Activated T-cell treated with anti-CD3 and anti-CD28 coated beads for 4 hours (primary cell): ENCODE measurements at places on chromosomes 12 and 14.

DNA sequence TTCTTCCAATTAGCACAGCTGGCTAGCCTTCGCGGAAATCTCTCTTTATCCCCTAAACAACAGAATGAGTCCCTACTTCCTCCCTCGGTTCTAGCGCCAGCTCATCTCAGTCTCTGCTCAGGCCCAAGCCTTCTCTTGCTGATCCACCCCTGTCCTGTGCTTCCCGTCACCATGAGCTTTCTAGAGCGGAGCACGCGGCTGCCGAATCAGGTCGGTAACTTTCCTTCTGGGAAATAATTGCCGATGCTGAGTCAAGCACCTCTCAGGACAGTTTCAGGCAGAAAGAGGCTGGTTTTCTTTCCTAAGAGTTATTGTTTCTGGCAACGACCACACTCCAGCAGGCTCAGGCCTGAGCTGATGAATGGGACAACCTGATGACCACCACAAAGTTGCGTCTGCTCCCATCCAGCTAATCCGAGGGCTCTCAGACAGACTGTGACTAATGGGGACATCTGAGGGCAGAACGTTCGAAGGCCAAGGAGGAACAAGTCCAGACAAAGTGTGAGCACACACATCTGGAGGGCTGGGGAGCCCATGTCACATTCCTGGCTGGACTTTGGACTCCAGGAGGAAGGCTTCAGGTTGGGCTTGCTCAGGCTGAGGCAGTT lies 13.6 kb upstream of the GPR68 start:
- DNase-seq, result no peak

DNA sequence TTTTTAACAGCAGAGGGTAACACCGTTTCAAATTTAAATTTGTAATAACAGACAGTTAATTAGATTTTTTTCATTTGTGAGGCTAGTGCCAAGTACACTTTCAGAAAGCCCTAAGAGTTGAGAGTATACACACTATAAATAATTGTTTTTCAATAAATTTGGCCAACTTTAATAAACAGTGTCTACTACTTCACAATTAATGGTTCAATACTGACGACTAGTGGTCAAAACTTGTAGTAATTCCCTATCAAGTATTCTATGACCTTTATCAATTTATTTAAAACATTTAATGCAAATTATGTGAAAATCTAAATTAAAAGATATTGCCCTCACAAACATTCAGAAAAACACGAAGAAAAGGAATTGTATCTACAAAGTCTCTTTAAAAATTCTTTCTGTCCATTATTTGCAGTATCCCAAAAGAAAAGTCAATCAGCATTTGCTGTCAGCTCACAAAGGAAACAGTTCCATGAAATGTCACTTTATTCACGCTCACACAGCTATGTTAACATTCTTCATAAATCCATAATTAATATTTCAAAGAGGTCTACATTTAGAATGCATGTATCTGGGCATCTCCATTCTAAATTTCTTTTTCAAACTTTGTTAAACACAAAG lies 91.2 kb downstream of the CEP128 start:
- DNase-seq, result no peak

DNA sequence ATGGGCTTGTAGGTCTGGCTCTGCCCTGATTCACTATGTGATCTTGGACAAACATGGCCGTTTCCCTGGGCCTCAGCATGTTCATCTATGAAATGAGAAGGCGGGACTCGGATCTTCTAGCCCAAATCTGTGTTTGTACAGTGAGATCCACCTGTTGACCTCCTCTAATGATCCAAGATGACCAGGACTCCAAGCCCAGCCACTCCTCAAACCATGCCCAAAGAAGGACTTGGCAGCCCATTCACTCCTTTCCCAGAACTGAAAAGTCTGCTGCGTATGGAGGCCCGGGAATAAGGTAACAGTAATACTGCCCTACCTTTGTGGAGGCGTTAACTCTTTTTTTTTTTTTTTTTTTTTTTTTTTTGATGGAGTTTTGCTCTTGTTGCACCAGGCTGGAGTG lies 39.9 kb downstream of the APPL2 start:
- no peak for DNase-seq

GRCh38 chr14:84162633-84163032 lies 1367.3 kb upstream of the FLRT2 start:
- DNase-seq, result no peak

- no peak for DNase-seq
Observed at GRCh38 chr14:106530423-106531107, 1004.2 kb downstream of the TMEM121 start.

DNA sequence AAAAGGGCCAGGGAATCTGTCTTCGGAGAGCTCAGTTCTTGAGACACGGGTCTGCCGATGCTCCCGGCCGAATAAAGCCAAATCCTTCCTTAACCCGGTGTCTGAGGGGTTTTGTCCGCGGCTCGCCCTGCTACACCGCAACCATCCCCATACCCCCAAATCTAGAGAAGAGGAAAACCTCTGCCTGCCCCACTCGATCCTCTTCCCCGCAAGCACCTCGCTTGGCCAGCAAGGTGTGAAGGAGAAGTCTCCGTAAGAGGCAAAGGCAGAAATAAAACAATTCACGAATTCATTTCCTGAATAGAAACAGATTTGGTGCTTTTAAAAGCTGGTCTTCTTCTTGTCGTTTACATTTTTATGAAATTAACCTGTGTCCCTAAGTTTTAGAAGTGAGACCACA lies 67.3 kb upstream of the GALNT9 start:
- no peak for DNase-seq

DNA sequence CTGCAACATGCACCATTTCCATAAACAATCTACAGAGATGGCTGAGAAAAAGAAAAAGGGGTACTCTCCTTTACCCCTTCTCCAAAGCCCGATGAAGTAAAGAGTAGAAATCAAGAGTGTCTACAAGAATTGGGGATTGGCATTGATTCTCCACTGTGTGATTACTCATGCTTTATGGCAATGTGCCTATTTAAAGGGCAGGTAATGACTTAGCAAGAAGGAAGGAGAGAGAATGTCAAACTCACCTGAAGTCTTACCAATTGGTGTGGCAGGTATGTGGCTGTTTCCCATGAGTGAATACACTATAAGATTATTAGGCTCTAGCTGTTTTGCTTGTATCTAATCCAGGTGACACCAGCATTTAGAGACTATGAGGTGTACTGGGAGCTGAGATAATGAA lies 275.3 kb downstream of the CCER1 start:
- DNase-seq, result no peak

GRCh38 chr14:98904677-98905076 lies 367.3 kb downstream of the BCL11B start:
- no peak for DNase-seq

GRCh38 chr12:12788131-12788530 lies 2.7 kb downstream of the APOLD1 start:
- no peak for DNase-seq

DNA sequence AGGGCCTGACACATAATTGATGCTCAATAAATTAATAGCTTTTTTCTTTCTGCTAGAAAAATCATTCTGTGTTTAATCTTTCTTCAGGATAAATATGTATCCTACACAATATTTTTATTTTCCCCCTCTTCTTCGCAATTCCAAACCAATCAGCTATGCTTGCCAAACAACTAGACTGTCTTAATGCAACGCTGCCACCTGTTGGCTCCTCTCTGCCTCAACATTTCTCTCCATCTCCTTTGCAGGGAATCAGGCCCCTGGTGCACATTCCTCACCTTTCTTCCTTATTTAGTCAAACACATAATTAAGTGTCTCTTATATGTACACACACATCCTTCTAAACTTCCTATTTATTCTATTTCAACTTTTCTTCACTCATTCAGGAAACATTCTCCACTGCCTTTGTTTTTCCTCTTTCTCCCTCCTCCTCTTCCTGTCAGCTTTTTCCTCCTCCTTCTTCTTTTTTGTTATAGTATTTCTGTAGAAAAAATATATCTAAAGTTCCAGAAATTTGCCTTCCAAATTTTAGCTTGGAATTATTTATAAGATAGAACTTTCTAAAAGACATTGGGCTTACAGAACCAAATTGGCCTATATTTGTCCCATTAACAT lies 406.0 kb downstream of the PRKD1 start:
- no peak for DNase-seq

- DNase-seq, result no peak
Observed at GRCh38 chr14:61264010-61264571, 17.0 kb downstream of the TMEM30B start.

- no peak for DNase-seq
Observed at GRCh38 chr12:6963016-6963731, 7.3 kb downstream of the PHB2 start.

DNA sequence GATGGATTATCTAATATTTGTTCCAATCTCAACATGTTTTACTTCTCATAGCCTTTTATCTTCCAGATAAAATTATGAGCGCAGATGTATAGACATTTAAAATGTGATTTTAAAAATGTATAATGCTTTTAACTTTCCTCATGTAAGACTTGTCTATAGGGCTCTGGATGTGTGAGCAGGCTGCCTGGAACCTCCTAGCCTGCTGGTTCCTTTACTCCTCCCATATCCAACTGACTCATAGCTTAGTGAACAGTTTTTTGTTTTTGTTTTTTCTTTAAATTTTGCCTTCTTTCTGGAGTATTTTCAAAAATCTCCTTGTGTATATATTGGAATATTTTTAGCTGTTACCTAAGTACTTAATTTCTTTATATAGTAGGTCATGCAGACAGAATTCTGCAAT lies 115.4 kb downstream of the PDE3A start:
- no peak for DNase-seq

- DNase-seq, result no peak
Observed at GRCh38 chr12:96776908-96777307, 130.1 kb upstream of the NEDD1 start.

DNA sequence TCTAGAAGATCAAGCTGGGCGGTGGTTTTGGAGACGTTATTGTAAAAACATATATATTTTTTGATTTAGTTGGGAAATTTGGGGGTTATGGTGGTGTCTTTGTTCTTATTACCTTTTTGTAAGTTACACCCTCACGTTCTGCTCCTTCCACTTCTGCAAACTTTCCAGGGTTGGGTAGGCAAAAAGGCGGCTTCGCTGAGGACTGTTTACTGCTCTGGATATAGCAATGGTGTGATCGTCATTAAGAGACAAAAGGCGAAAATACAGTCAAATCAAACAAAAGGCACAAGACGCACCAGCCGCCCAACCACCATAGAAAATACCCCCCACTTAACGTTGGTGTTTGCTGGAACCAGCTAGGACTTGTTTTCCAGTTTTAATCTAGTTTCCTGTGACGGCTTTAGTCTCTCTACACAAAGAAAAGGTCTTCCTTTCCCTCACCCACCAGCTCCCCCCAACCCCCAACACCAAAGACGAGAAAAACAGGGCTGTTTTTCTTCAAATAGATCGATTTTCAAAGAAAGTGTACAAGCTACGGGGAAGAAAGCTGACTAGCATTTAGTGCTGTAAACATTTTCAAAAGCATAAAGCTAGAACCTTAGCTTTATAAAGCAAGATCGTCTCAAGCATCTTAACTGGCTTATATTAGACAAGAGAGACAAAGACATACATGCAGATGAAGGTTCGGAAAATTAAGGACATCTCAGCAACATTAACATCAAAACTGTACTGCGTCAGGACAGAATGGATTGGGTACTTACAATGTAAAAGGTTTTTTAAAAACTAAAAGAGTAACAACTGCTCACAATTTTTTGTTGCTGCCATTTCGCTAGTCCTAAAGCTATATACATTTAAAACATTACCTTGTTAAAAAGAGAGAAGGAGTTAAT lies 2.0 kb upstream of the SETD1B start:
- no peak for DNase-seq

DNA sequence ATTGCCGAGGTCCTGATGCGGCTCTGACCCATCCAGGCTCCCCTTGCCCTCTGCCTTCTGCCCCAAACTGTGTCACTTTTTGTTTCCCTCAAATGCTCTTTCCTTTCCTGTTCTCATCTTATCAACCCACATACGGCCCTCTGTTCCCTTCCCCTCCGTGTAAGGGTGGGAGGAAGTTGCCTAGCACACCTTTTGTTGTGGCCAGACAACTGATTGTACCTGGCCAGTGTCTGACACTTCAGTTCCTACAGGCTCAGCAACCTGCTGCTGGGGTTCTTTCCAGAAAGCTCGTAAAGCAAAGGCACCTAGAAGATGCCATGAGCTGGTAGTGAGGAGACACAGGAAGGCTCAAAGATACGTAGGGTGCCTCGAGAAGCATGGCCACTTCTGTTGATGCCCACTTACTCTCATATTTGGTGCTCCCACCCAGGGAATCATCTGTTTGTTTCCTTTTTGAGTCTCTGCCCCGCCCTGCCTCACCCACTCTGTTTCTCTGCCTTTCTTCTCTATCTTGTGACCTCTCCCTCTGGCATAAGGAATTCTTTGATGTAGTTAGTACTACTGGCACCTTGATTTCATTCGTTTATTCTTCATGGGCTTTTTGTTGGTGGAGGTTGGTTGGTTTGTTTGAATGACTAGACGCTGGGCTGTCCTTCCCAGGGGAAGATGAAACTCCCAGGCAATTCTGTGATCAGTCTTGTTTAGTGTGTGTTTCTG lies 152.4 kb upstream of the FKBP4 start:
- no peak for DNase-seq

DNA sequence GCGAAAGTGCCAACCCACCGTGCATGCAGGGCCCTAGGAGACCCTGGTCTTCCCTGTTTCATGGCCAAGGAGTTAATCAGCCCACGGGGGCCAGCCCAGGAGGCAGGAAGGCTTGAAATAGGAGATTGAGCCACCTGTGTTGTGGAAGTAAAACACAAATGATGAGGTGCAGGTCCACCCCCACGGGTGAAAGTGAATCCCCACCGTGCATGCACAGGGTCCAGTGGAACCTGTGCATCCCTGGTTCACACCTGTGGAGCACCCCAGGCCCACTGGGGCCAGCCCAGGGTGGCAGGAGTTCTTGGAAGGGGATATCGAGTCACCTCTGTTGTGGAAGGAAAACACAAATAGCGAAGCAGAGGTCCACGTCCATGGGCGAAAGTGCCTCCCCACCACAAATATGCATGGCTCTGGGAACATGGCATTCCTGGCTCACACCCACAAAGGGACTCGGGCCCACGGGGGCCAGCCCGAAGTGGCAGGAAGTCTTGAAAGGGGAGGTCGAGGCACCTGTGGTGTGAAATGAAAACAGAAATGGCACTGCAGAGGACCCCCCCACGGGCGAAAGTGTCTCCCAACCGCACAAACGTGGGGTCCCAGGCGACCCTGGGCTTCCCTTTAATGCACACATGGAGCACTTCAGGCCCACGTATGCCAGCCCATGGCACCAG lies 381.5 kb downstream of the ALG10 start:
- DNase-seq, result no peak
